ENCODE measurements at places on chromosomes 6 and 20.
A peak's percentile ranks its signal among the peaks of the same experiment; 100 is the strongest.

- no peak for DNase-seq
These were observed 508.7 kb downstream of the EPHA7 start for GRCh38 chr6:92910646-92911045.

DNA sequence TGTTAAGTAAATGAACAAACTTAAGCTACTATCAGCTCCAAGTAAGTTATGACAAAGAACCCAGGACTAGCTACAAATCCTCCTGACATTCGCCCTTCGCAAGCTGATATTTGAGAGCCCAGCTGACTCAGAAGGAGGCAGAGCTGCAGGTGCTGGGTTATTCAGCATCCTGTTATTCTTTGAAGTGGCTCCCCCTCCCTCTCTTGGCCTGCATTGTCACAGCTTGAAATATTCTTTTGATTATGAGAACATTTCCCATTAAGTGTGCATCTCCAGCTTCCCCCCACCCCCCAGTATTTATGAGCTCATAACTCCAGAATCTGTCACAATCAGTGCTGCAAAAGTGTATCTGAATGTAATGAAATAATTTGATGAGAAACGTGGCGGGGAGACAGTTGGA, 78.8 kb upstream of the RALY start:
- no peak for DNase-seq

DNA sequence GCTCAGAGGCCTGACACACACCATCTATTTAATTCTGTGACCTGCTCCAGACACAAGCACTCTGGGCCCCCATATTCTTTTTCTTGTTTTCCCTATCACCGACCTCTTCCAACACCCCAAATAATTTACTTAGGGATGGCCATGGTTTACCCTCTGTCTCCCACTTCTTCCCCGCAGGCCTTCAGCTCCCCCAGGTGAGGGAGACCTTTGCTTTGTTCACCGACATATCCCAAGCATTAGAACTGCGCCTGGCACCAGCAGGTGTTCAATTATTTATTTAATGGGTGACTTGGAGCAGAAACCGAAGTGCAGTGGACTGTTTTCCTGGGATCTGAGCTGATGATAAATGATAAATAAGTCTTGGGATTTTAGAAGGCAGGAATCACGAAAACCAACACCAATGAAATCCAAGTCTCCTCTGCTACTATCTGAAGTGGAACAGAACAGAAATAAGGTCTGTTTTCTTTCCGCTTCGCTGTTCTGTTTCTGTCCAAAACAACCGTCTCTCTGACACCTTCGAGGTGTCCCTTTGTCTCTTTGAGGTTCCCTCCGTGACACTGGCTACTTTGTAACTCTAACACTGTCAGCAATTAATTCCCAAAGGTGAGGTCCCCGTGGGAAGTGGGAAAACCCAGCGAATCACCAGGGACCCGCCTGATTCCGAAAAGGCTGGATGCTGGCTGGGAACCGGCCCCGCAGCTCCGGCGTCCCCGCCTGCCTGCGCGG, 1.1 kb upstream of the RIN2 start:
- no peak for DNase-seq

GRCh38 chr6:31711233-31711632, 3.9 kb upstream of the LY6G6D start:
- DNase-seq: no peak

- no peak for DNase-seq
These were observed 73.9 kb downstream of the RAMACL start for GRCh38 chr6:166512567-166512966.

DNA sequence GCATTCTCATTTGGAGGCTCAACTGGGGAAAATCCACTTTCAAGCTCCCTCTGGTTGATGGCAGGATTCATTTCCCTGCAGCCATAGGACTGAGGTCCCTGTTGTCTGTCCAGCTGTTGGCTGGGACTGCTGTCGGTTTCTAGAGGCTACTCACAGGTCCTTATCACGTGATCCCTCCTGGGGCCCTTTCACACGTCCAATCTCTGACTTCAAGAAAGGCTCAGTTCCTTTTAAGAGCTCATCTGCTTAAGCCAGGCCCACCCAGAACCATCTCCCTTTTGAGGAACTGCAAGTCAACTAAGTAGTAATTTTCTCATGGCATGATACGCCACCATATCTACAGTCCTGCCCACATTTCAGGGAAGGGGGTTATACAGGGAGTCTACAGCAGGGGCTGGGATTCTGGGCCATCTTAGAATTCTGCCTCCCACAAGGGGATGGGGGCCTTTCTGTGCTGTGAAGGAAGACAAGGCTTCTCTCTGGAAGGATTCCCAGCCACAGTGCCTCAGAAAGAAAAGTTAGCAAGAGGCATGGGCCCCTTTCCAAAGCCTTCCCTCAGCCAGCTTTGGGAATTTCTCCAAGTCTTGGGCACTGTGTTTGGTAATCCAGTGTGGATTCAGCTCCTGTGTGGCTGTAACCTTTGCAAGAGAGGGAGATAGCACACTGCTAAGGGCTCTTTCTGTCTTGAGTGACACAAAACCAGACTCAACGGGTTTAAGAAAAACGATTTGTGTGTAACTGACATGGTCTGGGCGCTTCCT, 66.4 kb downstream of the CTCFL start:
- peak; percentile 73 for DNase-seq

DNA sequence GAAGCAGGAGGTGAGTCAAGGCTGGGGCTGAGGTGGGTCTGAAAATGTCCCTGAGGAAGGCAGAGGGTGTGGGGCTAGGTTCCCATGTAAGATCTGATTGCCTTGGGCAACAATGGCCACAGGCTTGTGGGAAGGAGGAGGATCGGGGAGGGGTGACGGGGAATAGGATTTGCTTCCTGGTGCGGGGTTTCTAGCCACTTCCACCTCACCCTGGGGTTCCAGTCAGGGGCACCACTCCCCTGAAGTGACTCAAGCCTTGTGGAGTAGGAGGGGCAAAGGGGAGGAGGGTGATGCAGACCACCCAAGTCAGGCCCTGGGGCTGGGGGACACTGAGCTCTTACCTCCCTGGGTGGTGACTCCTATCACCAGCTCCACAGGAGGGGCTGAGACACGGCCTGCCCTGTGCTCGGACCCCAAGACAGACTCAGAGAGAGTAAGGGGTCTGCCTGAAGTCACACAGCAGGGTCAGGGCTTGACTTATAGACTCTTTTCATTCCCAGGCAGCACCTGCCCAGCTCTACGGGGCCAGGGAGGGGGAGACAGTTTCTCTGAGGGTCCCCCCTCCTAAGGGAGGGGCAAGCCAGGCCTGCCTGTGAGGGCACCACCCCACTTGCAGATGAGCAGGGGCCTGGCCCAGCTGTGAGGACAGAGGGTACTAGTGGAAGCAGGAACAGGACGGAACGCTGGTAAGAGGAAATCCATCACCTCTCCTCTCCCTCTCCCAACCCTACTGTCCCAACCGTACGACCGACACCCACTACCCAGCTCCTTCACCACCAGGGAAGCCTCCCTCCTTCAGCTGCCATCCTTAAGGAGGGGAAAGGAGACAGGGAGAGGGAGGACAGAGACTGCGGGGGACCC, 12.4 kb upstream of the SPDEF start:
- no peak for DNase-seq

- no peak for DNase-seq
These were observed 21.0 kb downstream of the PNLDC1 start for GRCh38 chr6:159821122-159821521.

DNA sequence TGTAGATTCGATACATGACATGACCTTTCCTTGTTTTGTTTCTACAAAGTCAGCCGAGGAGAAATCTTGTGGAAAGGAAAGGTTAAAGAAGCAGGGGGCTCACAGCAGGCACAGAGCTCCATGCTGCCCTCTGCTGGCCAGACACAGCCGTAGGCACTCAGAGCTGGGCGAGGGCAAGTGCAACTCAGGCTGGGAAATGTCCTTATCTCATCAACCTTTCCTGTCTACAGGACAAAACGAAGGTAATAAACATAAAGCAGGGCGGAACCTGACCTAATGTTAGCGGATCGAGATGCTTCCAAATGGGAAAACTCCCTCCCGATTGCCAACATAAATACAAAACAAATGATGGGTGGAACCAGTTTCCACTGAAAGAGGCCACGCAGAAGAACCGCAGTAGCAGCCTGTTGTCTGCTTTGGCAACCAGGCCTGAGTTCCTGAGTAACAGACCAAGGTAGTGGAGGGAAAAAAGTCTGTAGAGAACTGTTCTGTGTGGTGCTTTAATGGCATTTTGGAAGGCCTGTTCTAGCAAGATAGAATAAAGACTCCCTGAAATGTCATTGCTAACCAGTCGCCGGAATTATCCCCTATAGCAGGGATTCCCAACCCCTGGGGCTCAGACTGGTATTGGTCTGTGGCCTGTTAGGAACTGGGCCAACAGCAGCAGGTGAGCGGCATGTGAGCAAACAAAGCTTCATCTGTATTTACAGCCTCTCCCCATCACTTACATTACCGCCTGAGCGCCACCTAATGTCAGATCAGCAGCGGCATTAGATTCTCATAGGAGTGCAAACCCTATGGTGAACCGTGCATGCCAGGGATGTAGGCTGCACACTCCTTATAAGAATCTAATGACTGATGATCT, 85.2 kb downstream of the MBOAT1 start:
- DNase-seq: peak; percentile 76

- DNase-seq: peak; percentile 44
These were observed 70.2 kb upstream of the BEND3 start for GRCh38 chr6:107185391-107185970.
